DMS79 (cell line): ENCODE measurements at places on chromosomes 6 and 20.

- DNase-seq = no peak
Observed at GRCh38 chr20:3820901-3821727, 767 bp downstream of the AP5S1 start.

GRCh38 chr20:1013566-1014340 lies 11.6 kb upstream of the RSPO4 start:
- no peak for DNase-seq

- no peak for DNase-seq
Observed at GRCh38 chr6:69279805-69280204, 517.0 kb downstream of the LMBRD1 start.

- DNase-seq = no peak
Observed at GRCh38 chr20:52619101-52619500, 353.1 kb upstream of the TSHZ2 start.

DNA sequence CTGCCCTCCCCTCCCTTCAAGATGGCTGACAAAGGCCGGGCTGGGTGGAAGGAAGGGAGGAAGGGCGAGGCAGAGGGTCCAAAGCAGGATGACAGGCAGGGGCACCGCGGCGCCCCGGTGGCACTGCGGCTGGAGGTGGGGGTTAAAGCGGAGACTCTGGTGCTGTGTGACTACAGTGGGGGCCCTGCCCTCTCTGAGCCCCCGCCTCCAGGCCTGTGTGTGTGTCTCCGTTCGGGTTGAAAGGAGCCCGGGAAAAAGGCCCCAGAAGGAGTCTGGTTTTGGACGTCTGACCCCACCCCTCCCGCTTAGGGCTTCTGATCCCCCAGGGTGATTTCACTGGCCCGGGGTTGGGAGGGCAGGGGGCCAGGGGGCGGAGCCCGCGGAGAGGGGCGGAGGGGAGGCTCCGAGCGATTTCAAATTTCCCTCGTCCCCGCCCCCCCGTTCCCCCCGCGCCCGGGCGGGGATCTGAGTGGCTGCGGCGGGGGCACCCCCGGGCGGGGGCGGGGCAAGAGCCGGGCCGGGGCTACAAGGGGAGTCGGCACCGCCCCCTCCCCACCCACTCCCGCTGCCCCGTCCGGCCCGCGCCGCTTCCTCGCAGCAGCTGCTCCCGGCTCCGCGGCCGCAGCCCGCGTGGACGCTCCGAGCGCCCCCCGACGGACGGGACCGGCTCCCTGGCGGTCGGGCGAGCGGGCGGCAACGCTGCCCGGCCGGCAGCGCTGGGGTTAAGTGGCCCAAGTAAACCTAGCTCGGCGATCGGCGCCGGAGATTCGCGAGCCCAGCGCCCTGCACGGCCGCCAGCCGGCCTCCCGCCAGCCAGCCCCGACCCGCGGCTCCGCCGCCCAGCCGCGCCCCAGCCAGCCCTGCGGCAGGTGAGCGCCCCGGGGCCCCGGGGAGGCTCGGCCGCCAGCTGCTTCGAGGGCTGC lies at the start of gene DNMT3B:
TSS of gene DNMT3B (plus strand) at position 555 of the 923 bp plus-strand sequence. CDS start 17,939 bp downstream, outside the sequence.
- peak; percentile 66 for DNase-seq

DNA sequence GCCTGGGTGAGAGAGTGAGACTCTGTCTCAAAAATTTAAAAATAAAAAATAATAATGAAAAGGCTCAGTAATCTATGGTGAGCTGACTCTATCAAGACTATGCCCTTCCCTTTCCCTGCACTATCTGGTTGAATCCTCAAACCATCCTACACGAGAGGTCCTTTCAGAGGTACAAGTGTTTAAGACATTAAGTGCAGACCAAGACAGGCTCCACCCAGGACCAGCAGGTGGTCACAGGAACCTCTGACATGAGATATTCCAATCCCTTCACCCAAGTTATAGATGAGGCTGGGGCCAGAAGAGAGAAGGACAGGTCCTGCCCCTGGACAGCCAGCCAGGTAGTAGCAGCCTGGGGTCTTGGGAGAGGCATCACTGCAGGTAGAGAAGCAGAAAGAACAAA lies 182.6 kb downstream of the NFATC2 start:
- DNase-seq = no peak

DNA sequence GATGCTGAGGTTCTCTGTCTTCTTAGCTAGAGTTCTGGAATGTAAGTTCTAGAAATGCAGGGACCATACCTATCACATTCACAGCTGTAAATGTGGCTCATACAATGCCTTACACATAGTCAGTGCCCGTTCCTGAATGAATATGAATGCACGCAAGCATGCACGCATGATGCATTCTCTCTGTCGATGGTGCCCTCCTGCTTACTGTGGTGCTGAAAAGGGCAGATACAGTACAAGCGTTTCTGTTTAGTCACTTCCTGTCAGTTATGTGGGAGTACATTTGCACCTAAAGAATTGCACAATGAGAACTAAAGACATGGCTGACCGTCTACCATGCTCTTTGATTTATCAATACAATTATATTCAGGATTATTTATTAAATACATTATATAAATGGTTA lies 152.2 kb upstream of the SOX4 start:
- DNase-seq = no peak

DNA sequence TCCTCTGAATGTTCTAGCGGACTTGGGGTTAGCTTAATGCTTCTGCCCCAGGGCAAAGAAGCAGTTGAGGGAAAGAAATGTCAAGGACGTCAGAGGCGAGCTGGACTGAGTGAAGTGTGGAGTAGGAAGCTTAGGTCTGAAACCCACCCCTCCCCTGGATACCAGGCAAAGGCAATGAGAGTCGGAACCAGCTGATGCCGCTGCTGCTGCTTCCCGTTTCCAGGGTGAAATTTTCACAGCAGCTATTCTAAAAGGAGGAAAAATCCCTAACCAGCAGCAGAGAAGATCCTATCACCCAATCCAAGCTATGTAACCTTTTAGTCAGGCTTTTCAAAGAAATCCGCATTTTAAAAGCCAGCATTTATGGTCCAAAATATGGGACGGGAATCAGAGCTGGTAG lies 564.3 kb downstream of the LMBRD1 start:
- no peak for DNase-seq

DNA sequence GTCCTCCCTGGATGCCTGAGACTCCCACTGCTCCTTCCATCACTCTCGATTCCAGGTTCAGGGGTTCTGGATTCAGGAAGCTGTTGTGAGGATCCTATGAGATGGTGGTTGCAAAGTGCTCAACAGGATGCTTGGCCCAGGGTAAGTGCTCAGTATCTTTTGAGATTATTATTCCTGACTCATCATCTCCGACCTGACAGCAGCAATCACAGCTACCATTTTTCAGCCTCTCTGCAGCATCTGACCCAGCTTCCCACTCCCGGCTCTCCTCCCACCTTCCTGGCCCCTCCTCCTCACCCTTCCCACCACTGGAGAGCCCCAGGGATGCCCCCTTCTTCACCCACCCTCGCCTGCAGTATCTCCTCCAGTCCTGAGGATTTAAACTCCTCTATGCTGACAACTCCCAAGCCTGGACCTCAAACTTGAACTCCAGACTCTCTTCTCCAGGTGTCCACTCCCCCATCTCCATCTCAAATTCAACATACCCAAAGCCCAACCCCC lies 36.8 kb upstream of the KCNB1 start:
- no peak for DNase-seq

- no peak for DNase-seq
Observed at GRCh38 chr6:113871975-113872374, 14.8 kb downstream of the MARCKS start.

DNA sequence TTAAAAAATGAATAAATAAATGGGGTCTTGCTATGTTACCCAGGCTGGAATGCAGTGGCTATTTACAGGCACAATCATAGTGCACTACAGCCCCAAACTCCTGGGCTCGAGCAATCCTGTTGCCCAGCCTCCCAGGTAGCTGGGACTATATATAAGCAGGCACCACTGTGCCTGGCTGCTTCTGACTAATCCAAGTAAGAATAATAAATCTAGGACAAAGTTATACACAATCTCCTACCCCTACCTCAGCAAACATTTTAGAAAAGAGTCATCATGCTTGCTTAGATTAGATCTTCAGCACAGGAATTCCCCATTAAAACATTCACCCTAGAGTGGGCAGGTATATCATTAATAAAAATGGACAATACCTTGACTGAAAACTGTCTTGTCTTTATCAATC lies 124.6 kb downstream of the REV3L start:
- DNase-seq = no peak

DNA sequence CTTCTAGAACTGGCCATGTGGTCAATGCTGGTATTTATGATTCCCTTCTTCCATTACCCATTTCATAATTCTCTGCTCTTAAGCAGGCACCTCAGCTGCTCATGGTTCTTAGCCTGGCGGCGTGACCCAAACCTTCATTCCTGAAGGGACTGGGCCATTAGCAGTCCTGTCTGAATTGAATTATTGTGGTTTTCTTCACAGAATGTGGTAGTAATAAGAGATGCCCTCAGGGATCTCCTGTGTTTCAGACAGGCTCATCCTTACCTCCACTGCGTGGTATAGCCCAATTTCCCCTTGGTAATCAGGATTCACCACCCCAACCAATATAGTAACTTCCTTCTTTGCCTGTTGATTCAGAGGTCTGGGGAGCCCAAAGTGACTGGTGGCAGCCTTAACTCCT lies 37.6 kb downstream of the PKIB start:
- no peak for DNase-seq

DNA sequence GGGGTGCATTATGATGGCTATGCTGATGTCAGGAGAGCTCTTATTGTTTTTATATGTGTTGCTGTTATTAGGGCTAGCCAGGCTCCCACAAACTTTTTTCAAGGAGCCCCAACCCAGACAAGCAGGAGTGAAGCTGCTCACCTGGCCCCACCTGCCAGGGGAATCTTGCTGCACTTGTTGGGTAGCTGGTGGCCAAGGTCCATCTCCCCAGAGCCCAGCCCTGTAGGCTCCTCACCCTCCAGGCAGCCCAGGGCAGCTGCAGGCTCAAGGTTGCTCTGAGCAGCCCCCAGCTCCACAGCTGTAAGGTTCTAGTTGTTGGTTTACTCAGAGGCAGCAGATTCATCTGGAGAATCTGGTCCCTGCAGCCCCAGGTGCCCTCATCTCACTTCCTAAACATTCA lies 46.8 kb upstream of the SIRPA start:
- DNase-seq = no peak

DNA sequence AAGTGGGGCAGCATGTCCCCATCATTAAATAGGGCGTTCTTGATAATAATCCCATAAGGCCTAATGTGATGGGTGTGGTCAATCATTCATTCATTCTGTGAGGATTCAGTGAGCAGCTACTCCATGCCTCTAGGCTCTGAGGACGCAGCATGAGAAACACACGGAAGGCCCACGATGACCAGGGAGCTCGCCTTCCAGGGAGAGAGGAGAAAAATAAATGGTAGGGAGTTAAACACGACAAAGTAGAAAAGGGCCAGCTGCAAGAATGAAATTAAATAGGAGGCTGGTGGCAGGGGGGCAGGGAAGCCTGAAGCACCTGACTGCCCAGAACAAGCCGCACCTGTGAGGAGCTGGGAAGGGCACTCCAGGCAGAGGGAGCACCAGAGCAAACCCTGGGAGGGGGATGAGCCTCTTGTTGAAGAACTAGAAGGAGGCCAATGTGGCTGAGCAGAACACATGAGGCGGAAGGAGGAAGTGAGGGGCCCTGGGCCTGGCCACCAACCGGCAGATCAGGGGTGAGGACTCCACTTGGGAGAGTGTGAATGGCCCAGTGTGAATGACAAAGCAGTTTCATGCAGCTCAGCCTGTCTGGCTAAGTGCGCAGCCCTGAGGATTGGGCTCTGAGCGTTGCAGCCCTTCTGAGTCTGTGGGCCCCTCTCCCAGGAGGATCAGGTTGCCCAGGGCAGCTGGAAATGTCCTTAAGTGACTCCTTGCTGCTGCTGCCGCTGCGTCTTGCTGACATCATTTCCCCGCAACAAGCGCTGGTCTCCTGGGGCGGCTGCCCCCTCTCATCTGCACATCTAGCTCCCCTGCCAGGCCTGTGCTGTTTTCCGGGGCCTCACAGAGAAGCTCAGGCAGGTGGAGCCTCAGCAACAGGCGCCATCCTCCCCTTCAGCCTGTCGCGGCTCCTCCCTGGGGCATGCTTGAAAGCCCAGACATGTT lies 99.9 kb downstream of the CDH26 start:
- peak; percentile 99 for DNase-seq

- DNase-seq = no peak
Observed at GRCh38 chr6:39411465-39411864, 89.0 kb upstream of the KCNK16 start.

DNA sequence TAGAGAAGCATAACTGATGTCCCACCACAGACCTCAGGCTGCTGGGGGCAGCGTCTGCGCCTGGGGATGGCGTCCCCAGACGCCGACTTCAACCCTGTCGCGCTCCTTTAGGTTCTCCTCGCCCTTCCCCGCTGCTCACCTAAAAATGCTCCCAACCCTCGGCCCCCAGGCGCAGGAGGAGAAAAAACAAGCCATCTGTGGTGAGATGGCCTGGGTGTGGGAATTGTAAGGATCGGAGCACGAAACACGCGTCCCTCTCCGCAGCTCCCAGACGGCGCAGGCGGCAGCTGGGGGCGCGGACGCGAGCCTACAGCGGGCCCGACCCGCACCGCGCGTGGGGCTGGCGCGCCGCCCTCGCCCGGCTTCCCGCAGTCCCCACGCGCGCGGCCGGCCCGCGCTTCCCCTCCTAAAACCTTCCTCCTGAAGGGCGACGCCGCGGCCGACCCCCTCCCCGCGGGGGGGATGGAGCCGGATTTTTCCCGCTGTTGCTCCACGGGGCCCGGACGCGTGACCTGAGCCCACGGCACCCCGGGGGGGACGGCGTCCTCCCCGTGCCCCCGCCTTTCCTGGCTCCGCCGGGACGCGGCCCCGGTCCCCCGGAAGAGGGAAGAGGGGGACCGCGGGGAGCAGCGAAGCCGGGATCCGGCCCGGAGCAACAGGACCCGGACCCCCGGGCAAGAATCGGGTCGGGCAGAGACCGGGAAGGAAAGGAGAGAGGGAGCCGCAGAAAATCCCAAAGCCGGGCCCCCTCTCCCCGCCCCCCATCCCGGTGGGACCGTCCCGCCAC lies 611 bp downstream of the EPB41L2 start:
- DNase-seq = no peak

DNA sequence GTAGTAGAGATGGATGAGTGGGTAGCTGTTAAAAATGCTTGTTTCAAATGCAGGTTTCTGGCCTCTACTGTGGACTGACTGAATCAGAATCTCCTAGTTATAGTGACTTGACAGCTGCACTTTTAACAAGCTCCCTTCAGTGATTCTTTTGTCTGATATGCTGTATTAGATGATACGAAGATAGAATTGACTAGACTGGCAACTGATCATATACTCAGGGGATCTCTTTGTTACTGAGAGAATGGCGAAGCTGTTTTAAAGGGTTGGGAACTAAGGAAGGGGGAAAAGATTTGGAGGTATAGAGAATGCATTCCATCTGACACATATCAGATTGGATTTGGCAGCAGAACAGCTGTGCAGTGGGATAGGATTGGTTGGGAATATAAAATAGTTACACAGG lies 7.0 kb downstream of the ENPP4 start:
- DNase-seq = no peak

GRCh38 chr6:128499079-128499731 lies 21.2 kb downstream of the PTPRK start:
- DNase-seq = no peak
